ENCODE measurements at places on chromosomes 4 and X.

GRCh38 chr4:121221201-121221600, 57.1 kb upstream of the TNIP3 start:
- no peak for DNase-seq

- no peak for DNase-seq
Observed at GRCh38 chrX:108070891-108071290, 20.5 kb downstream of the PSMD10 start.

- no peak for DNase-seq
Observed at GRCh38 chr4:26145212-26145611, 175.6 kb upstream of the RBPJ start.

DNA sequence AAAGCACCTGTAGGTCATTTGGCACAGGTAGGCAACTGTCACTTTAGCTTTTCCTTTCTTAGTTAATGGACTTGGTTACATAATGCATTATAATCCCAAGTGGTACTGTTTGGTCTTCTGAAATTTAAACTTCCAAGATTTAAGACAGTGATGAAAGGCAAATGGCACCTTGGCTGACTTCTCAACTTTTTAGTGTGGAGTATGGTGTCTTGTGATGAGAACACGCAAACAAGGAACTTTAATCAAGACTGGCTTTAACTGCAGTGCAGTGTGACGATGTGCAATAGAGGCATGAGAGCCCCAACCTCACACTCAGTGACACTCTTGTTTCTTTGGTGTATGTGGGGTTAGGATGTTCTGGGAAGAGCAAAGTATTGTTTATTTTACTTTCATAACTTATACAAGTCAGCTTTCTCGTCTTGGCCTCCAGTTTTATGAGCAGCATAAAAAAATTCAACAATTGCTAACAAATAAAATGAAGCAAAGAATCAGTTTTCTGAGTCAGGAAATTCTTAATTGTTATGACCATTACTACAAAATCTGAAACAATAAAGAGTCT, 171.9 kb downstream of the MAD2L1 start:
- no peak for DNase-seq

GRCh38 chr4:68673143-68673542, 2.7 kb upstream of the UGT2B15 start:
- DNase-seq: no peak

DNA sequence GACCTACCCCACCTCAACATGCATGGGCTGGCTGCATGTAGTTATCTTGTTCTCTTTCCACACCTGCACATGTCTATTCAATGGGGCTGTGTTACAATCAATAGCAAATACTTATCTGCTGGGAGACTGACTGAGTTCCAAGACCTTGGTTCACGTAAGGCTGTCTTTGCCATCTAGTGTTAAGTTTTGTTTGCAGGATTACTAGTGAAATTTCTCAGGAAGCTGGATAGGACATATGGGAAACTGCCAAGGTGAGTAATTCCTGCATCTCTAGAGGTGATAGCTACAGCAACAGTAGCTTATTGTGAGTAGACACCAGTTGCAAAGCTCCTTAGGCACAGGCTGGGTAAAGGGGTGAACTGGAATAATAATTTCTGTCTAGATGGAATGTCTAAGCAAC, 177.5 kb downstream of the ENOX2 start:
- no peak for DNase-seq

- DNase-seq: peak; percentile 3
Observed at GRCh38 chrX:152821145-152821765, 9.3 kb downstream of the CETN2 start.

DNA sequence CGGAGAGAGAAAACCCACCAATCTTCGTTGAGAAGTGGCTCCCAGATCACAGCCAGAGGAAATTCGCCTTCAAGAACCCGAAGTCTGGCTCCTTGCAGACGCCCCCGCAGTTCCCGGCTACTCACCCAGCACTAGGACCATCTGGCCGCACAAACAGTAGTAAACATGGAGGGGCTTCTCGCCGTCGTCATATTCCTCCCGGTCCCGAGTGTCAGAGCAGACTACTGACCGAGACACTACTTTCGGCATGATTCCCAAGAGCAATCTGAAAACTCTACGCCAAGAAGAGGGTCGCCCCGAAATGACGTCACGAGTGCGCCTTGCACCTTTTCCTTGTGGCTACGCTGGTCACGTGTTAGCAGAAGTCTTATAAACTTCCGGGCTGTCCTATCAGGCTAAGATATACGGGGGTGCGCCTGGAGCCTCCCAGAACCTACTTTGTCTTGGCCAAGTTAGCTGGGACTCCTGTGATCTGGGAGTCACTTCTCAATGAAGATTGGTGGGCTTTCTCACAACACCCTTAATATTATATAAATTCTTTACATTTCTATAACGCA, at the start of gene STEEP1:
STEEP1 (minus strand) TSS at position 303 of the 557 bp plus-strand sequence; CDS start at position 249, 54 bp downstream.
- DNase-seq: peak; percentile 90

DNA sequence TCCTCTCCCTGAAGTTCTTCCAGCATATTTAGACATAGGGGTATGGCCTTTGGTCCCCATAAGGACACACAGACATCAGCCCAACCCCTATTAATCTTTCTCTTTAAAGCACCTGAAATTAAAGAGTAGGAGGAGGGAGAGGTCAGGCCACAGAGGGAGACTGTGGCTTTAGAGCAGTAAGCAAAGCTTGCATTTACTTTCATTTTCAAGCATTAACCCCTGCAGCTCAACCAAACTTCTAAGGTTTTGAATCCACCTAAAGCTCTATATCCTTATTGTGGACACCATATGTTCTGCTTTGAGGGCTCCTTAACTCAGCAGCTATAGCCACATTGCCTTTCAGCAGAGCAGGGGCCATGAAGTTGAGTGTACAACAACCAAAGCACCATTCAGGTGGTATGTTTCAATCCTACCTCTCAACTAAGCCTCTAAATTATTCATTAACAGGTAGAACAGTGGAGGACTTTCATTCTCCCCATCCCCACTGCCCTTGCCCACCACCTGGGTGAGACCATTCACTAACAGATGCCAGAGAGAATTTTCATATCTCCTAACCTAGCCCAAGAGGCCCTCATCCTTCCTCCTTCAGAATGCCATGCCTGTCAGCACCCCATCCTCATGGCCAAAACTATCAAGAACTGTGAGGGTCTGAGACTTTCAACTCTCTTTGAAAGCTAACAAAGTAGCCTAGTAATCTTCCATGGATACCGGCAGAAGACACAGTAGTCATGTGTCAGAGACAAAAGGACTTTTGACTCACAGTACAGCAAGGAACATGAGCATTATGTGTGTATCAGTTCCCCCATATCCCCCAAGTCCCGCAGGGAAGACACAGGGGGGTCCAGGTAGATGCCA, 20.8 kb downstream of the LIN54 start:
- DNase-seq: peak; percentile 49

DNA sequence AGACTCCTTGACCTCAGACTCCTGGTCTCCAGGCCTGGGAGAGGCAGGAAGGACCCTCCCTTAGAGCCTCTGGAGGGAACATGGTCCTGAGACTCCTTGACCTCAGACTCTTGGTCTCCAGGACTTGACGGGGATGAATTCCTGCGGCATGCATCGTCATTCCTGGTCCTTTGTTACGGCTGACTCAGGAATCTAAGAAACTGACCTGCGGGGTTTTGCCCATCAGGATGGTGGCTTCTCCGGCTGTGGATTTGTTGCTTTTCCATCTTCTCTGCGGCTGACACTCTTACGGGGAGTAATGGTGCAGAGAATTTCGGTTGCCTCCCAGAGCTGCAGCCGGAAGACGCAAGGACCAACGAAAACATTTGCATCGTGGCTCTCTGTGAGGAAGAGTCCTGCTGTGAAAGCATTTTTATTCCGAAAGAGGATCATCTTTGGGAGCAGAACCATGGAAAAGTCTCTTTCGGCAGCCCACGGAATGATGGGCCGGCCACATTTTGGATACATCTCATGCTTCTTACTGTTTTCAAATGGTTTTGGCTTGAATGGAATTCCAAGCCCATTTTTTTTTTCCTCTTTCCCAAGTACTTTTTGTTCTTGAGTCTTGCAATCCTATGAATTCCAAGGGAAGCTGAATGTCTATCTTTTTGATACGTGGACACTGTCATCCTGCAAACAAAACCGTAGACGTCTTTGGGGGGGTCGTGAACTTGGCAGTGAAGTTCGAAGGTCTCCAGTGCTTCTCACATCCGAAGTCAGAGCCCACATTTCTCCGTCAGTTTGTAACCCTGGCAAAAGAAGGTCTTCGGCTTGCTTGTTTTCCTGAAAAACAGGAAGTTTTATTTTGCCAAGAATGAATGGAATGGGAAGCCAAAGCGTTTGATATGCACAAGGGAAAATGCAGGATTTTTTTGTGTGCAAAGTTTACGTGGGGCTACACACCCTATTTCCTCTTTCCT, 36.5 kb downstream of the SHOX start:
- no peak for DNase-seq

GRCh38 chr4:124722071-124722470, 9.5 kb upstream of the ANKRD50 start:
- DNase-seq: no peak

GRCh38 chr4:75653845-75654503, 19.2 kb downstream of the G3BP2 start:
- no peak for DNase-seq

- DNase-seq: no peak
Observed at GRCh38 chr4:159048166-159048886, 54.6 kb upstream of the RAPGEF2 start.

DNA sequence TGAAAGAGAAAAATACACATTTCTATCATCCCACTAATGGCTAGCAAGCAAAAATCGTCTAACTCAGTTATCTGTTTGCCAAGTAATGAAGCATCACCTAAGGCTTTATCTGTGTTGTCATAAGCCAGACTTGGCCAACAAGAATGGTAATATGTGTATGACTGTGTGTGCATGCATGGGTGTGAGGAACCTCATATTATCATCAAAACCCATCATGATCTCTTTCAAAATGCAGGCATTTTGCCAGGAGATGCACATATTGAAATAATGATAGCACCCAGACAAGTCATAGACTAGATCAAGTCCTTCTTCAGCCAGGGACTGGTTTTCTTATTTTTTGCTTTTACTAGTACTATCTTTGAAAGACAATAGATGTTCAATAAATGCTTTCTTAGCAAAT, 172.5 kb upstream of the FMR1 start:
- no peak for DNase-seq

DNA sequence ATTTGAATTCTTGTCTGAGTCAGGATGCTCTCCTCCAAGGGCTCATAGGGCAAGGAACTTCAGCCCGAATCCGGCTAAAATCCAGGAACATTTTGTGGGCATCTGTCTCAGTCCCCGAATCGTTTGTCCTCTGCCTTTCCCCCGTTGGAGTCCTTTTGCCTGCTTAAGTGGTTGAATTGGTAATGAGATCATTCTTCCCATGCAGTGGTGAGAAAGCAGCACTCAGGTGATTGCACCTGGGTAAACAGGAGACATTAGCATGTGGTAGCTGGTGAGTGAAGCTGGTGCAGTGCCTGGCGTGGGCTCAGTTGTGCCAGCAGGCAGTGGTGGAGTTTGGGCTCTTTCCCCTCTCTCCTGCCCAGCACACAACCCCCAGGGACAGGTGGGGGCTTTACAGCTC, 61.9 kb upstream of the MTM1 start:
- DNase-seq: no peak

- no peak for DNase-seq
Observed at GRCh38 chr4:61723492-61723891, 523.4 kb downstream of the ADGRL3 start.

GRCh38 chr4:56757261-56757746, 64.2 kb downstream of the SPINK2 start:
- peak; percentile 35 for DNase-seq

DNA sequence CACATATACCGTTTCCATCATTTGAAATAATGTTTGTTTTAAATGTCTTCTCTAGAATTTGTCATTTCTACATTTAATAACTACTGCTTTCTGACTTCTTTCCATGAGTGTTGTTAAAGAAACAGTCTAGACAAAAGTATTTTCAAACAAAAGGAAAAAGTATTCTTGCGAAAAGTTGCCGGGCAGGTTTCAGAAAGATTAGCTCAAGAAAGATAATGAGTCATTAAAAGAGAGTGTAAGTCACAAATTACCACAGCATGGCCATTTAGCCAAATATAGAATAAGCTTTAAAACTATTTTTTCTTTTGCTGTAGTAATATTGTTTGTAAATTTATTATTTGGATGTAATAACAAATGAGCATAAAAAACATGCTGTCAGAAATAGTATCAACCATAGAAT, 493.0 kb downstream of the TLL1 start:
- DNase-seq: no peak

DNA sequence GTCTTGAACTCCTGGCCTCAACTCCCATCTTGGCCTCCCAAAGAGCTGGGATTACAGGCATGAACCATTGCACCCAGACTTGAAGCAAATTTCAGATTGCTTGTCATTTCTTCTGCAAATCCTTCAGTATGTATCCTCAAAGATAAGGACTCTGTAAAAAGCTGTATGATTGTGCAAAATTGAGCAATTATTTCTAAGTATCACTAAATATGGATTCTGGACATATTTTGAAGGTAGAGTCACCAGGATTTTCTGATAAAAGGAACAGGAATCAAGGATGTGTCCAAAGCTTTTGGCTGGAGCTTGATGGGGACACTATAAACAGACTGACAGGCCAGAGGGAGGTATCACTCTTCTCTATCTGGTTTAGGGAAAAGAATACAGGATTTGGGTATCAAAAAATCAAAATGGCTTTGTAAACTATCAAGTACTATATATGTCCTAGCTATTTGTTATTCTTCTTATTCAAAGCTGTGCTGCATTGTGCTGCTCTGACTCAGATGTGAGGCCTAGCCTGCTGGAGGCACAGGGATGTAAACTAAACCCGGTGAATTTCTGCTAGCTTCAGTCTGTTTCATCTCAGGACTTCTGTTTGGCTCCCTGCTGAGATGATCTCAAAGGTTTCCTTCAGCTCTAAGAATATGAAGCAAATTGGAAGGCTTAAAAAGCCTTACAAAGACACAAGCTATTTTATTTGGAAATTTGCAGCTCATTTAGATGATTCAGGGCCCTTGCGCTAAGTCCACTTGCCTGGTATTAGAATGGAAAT, 8.3 kb downstream of the RPS4X start:
- no peak for DNase-seq

DNA sequence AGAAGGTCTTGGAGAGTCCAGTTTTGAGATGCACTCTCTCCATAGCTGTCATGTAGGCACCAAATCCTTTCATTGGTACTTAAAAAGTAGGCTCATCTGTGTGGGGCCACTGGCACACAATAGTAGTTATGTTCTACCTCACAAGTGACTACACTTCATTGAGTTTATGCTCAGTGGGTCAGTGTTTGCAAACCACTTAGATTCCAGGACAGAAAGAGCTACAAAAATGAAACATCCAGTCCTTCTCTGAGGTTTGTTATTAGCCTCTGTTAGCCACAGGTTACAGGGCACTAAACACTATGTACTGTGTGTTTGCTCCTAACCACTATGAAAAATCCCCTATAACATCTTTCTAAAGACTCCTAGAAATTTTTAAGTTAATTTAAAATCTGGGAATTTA, 13.8 kb downstream of the RAB28 start:
- DNase-seq: no peak

DNA sequence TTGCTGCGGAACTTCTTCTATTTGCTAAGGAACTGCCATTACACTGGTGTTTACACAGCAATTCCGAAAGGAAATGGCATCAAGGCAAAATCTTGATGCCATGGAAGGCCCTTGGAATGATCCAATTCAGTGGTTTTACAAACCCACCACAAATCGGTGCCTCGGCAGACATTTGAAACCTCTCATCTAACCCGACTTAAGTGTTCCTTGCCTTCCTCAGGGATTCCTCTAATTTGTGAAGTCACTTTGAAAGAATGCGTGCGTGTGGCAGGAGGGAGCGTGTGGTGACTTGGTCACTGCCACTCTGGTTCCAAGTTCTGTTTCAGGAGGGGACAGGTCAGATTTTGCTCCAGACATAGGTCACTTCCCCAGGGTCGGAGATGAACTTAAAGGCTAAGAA, 4.8 kb downstream of the NOP14 start:
- DNase-seq: no peak

- DNase-seq: no peak
Observed at GRCh38 chr4:189773909-189774308, 166.8 kb upstream of the FRG1 start.

Data from CD4-positive, alpha-beta T cell treated with Interleukin-17A for 1 hour (primary cell).